Tibial nerve (tissue), 4 donors: ENCODE measurements at places on chromosomes 12 and 14.

DNA sequence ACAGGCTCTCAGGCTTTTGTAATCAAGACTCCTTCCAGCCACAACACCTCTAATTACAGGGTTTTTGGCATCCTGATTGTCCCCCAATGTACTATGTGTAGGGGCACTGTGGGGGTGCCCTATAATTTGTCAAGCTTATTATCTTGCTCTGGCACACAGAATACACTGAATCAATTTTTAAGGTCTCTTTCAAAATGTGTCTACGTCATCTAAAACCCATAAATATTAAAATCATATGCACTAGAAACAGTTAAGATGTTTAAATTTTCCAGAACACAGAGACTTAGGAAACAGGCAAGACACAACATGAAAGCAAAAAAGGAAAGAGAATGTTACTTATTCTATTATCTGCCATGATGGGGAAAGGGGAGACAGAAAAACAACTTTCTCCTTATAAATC, 665.7 kb downstream of the NRXN3 start:
- DNase-seq, result no peak

DNA sequence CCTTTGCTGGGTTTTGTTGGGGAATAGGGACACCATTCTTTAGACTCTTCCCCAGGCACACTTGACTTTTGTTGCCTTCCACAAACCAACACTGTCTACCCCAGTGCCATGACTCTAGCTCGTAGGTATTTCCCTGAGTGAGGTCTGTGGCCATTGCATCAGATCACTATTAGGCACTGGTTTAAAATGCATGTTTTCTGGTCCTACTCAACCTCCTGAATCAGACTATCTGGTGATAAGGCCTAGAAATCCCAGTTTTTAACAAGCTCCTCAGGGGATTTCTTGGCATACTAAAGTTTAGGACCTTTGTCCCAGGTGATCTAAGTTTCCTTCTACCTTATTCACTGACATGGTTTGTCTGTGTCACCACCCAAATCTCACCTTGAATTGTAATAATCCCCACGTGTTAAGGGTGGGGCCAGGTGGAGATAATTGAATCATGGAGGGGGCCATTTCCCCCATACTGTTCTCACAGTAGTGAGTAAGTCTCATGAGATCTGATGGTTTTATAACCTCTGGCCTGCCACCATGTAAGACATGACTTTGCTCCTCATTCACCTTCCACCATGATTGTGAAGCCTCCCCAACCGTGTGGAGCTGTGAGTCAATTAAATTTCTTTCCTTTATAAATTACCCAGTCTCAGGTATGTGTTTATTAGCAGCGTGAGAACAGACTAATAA, 87.8 kb upstream of the PSMC1 start:
- no peak for DNase-seq

DNA sequence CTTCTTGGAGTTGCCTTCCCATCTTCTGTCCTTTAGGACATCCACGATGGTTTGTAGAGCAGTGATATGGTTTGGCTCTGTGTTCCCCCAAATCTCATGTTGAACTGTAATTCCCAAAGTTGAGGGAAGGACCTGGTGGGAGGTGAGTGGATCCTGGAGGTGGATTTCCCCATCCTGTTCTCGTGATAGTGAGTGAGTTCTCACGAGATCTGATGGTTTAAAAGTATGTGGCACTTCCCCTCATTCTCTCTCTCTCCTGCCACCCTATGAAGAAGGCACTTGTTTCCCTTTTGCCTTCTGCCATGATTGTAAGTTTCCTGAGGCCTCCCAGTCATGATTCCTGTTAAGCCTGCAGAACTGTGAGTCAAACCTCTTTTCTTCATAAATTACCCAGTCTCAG, 99.2 kb downstream of the BRMS1L start:
- DNase-seq, result no peak

- no peak for DNase-seq
Observed at GRCh38 chr12:54444206-54444605, 25.1 kb upstream of the ITGA5 start.

DNA sequence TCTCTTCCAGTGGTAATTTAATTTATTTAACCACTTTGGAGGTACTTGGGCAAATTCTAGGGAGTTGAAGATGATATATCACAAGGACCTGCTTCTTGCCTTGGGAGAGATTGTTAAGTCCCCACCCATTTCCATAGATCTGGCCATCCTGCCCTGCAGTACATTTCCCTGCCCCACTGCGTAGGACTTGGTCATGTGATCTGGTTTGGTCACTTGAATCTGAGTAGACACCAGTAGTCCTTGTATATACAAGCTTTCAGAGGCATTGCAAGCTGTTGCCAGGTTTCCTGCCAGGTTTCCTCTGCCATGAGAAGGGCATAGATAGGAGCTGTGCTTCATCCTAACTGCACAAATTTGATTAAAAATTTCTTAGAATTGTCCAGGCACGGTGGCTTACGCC, 200.0 kb downstream of the ADAMTS20 start:
- no peak for DNase-seq

GRCh38 chr12:77064896-77065360, 441 bp downstream of the E2F7 start:
- DNase-seq, result no peak

DNA sequence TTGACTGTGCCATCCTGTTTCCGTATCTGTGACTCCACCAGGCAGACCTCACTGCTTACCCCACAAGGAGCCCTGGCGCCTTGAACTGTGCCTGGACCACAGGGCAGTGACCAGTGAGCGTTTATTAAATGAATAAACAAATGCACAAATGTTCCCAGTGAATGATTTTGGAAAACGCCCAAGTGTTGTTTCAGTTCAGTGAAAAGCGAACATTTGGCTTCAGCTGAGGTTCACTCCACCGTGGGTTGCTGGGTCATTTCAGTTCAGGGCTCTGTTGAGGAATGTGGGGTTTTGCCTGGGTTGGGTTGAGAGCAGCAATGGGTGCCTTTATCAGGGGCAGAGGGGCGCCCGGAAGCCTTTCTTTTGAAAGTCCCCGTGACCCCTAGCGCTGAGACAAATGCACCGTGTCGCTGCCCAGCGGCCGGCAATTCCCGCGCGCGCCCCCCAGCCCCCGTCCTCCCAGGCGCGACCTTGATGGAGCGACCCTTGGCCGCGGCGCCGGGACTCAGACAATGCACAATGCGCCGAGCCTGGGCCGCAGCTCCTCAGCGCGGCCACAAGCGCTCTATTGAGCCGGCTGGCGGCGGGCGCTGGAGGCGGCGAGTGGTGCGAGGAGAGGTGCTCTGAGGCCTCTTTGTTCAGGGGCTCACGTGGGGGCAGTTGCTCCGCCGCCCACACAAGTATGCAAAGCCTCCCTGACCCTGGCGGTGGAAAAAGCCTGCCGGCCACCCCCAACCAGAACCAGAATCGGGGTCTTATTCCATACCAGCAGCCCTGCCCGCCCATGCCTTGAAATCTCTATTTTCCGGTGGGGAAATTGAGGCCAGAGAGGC, 40.5 kb upstream of the CLMN start:
- DNase-seq, result peak; percentile 36

GRCh38 chr12:55548756-55549155, 646 bp upstream of the OR6C4 start:
- DNase-seq, result no peak

- DNase-seq, result no peak
Observed at GRCh38 chr14:44699391-44699790, 192.3 kb upstream of the FSCB start.

DNA sequence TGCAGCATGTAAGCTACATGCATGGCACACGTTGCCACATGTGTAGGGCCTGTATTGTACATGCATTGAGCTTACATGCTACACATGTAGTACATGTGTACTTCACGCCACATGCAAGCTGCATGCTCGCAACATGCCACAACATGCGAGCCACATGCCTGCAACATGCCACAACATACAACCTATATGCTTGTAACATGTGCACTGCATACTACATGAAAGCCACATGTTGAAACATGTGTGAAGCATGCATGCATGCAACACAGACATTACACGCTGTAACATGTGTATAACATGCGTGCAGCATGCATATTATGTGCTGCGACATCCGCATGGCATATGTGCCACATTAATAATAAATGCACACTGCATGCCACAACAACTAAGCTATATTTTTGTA, 9.1 kb upstream of the TMTC1 start:
- DNase-seq, result no peak

- DNase-seq, result no peak
Observed at GRCh38 chr14:23861666-23862065, 91.9 kb upstream of the DHRS4 start.

DNA sequence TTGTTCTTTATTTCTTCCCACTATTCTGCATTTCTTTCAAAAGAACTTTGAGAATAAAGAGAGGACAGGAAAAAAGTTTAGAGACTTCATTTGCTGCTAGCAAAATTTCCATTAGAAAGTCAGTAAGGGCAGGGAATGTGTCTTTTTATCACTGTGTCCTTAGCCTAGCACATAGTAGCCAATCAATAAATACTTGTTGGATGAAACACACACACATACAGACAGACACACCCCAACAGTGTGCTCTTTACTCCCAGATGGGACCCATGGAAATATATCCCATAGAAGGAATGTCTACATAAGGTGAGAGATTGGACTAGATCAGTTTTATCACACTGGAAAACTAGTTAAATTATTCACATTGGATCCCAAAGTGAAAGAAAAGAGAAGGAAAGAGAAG, 21.1 kb upstream of the ARID2 start:
- no peak for DNase-seq

DNA sequence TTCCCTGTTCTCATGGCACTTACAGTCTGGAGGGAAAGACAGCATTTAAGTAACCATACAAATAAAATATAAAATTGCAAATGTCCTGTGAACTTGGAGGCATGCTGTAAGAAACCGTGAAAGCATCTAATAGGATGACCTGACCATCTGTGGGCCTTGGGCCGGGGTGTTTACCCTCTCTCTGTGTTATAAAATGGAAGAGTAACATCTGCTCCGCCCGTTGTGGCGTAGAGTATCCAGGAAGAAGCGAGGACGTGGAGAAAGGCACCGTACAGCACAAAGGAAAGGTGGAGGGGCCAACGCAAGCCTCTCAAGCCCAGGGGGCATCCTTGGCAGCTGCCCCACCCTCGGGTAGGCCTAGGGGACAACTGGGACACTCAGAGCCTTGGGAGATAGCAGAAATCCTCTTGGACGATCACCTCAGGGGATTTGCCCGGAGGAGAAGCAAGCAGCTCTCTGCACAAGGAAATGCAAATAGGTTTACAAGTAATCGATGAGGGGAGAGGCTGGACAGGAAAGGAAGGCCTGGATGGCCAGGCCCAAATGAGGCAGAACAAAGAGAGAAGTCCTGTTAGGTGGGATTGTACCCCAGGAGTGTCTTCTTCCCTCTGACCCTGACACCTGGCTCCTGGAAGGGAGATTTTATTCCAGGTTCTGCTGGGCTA, 26.2 kb downstream of the VSX2 start:
- no peak for DNase-seq

GRCh38 chr14:91100102-91100501, 13.8 kb upstream of the DGLUCY start:
- DNase-seq, result no peak

DNA sequence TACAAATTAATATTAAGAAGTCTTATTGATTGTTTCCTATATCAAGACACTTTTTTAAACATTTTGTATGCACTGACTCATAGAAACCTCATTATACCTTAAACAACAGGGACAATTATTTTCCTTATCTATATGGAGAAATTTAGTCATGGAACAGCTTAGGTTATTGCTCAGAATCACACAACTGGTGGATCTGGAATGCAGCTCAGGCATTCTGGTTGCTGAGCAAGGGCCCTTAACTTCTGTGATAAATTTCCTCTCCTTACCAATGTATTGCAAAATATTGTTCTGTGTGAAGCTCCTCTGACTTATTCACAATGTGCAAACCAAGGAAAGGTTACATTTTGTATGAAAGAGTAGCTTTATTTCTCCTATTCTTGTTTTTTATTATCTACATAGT, 817.8 kb downstream of the LRFN5 start:
- no peak for DNase-seq

- no peak for DNase-seq
Observed at GRCh38 chr12:105257321-105257728, 21.4 kb upstream of the APPL2 start.

GRCh38 chr12:122013791-122014590, 7.7 kb upstream of the BCL7A start:
- no peak for DNase-seq

DNA sequence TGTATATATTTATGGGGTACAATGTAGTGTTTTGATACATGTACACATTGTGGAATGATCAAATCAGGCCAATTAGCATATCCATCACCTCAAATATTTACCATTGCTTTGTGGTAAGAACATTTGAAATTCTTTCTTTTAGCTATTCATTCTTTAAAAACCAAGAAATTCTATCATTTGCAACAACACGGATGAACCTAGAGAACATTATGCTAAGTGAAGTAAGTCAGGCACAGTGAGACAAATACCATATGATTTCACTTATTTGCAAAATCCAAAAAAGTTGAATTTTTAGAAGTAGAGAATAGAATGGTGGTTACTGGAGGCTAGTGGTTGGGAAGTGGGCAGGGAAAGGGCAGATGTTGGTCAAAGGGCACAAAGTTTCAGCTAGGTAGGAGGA, 129.3 kb upstream of the PTPRQ start:
- DNase-seq, result no peak
